ENCODE measurements at places on chromosomes 5 and 9. TPM values are rescaled to one million over a fixed set of nuclear protein-coding genes. Genes with fewer than 3 reads are reported as not detected.

DNA sequence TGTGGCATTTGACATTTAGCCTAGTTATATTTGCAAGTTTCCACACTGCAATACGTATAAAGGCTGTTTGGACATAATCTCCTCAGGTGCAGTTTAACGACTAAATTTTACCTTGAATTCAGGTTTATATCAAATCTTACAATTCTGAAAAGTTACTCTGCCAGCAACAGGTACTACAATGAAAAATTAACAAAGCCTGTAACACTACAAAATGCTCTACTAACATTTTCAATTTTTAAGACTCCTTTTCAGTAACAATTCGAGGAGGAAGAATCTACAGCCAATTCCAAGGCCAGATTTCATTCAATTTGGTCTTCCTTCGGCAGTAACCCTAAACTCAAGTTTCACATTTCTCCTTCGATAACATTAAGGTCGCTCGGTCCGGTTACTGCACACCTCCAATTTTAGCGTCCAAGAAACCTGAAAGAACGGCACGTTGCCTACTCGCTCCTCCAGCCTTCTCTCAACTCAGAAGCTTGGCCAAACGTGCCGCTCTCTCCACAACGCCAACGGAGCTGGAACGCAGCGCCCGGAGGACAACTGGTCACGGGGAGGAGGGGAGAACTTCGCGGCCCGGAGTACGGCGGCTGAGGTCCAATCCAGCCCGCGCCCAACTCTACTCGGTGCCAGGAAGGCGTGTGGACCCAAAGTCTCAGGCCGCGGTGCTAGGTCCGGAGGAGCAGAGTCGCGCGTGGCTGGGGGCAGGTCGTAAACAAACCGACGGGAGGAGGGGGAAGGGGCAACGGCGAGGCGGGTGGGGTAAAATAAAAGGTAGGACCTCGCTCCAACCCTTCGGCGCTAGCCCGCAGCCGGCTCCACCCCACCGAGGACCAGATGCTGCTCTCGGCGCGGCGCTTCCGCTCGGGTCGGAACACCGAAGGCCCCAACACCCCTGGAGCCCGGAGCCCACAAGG is 681 bp downstream of the FNIP1 start:
- H3K27ac ChIP-seq: peak overlapping the region; percentile 98
- no peaks in the 10 kb centered on the region for H3K4me1 ChIP-seq
- H3K4me3 ChIP-seq: peak overlapping the region; percentile 92

GRCh38 chr5:72767289-72768010 is 49.0 kb upstream of the TNPO1 start:
- H3K36me3 ChIP-seq: no peaks in the 10 kb centered on the region
- no peaks in the 10 kb centered on the region for H3K4me1 ChIP-seq
- DNase-seq: no peak

The MINAR2 gene
- total RNA-seq: not detected

GRCh38 chr5:154797762-154798161 is 42.6 kb downstream of the LARP1 start:
- no peak for DNase-seq
- H3K4me3 ChIP-seq: no peak overlapping the region
- no peaks in the 10 kb centered on the region for H3K27me3 ChIP-seq
- H3K36me3 ChIP-seq: peaks cover 21% of the 10 kb centered on the region

GRCh38 chr9:98778711-98779530 is 17.4 kb downstream of the ANKS6 start:
- peak; percentile 13 for DNase-seq
- no peaks in the 10 kb centered on the region for H3K36me3 ChIP-seq
- no peaks in the 10 kb centered on the region for H3K27me3 ChIP-seq
- no peak overlapping the region for H3K27ac ChIP-seq

DNA sequence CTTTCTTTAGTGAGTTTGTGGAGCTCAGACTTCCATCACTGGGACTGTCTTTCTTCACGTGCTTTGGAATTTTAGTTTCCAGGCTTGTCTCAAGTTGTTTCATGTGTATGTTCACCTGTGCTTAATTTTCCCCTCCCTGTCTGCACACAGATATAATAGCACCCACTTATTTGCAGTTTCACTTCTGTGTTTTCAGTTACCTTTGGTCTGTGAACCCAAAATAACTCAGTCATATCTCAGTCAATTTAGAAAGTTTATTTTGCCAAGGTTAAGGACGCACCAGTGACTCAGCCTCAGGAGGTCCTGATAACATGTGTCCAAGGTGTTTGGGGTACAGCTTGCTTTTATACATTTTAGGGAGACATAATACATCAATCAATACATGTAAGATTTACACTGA is 330.4 kb downstream of the ICE1 start:
- H3K27me3 ChIP-seq: no peaks in the 10 kb centered on the region
- no peaks in the 10 kb centered on the region for H3K4me1 ChIP-seq

The GADD45G gene
- 8.1 TPM for total RNA-seq

DNA sequence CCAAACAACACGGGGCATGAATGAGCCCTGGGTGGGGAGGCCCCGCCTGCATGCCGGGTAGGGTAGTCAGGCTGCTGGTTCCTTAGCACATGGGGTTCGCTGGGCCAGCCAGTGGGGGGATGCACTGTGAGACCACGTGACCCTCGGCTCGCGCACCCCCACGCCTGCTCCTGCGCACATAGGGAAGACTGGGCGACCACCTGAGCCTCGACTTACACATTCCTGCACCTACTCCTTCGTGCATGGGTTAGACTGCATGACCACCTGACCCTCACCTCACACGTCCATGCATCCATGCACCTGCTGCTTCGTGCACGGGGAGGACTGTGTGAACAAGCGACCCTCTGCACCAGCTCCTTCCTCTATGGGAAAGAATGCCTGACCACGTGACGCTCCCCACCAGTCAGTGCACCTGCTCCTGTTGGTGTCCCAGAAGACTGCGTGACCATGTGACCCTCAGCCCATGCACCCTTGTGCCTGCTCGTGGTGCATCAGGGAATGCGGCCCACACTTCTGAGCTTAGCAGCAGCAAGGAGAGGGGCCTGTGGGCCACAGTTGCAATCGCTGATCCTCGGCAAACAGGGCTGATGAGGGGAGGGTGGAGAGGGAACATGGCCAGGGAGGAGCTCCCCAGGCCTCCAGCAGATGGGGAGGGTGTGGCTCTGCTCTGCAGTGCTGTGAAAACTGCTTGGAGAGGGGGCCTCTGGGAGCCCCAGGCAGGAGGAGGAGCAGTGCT is 18.1 kb downstream of the LPCAT1 start:
- H3K4me3 ChIP-seq: no peak overlapping the region
- H3K27me3 ChIP-seq: no peaks in the 10 kb centered on the region
- no peaks in the 10 kb centered on the region for H3K36me3 ChIP-seq
- DNase-seq: no peak
- H3K27ac ChIP-seq: no peak overlapping the region
- peaks cover 3% of the 10 kb centered on the region for H3K4me1 ChIP-seq

- H3K27ac ChIP-seq: no peak overlapping the region
- H3K36me3 ChIP-seq: no peaks in the 10 kb centered on the region
- H3K27me3 ChIP-seq: no peaks in the 10 kb centered on the region
Measured at GRCh38 chr9:129591916-129592315, 29.0 kb downstream of the C9orf50 start.

DNA sequence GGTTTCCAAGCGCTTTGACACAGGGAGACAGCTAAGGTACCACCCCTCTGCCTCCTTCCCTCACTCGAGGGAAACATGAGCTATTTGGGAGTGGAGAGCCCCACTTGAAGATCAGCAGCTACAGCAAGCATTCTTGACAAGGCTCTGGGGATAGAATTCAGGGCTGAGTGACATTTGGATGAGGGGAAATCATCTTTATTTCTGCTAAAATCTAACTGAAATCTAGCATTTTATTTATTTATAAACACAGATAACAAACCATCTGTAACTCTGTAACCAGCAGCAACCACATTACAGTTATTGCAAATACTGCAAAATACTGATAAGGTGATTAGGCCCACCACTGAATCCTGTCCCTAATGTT is 22.4 kb downstream of the RNF130 start:
- H3K36me3 ChIP-seq: no peaks in the 10 kb centered on the region
- H3K27me3 ChIP-seq: no peaks in the 10 kb centered on the region
- no peak overlapping the region for H3K4me3 ChIP-seq
- H3K27ac ChIP-seq: no peak overlapping the region

DNA sequence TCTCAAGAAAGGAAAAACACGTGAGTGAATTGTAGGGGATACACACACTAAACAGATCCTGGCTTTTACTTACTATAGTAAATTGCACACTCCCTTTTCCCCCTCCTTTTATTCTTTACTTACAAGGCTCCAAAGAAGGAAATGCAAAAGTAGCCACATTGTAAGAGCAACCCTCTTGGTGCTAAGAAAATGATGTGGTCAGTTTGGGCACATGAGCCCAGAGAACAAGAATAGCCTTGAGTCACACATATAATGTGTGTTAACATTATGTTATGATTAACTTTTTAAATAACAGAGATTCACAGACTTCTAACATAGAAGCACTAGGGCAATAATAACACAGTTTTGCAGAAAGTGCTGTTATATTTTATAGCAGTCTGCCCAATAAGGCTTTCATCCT is 48.5 kb downstream of the PCSK5 start:
- no peak overlapping the region for H3K4me3 ChIP-seq
- H3K36me3 ChIP-seq: no peaks in the 10 kb centered on the region
- H3K27ac ChIP-seq: no peak overlapping the region
- DNase-seq: no peak
- no peaks in the 10 kb centered on the region for H3K27me3 ChIP-seq

The MCTP1 gene
- 10.3 TPM for total RNA-seq

DNA sequence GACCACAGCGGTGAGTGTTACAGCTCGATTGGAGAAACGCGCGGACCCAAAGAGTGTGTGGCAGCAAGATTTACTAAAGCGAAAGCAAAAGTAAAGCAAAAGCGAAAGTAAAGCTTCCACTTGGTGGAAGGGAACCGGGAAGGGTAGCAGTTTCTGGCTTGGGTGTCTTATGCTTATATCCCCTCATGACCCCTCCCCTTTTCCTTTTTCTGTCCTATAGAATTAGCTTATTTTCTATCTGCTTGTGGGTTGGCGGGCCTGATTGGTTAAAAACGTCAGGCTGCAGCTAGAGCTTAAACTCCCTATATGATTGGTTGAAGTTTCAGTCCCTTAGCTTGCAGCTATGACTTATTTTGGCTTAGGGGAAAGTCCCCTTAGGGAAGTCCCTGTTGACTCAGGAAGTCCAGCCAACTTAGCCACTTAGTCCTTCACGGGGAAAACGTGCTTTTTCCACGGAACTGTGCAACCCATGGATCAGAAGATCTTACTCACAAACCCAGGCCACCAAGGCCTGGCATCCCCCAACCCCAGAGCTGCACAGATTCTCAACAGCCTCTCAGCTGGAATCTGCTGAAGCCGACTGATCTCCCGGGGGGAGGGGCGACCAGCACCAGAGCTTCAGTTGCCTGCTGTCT is 114.2 kb upstream of the ADAMTS16 start:
- DNase-seq: no peak
- H3K27ac ChIP-seq: no peak overlapping the region
- no peaks in the 10 kb centered on the region for H3K27me3 ChIP-seq
- H3K4me1 ChIP-seq: no peaks in the 10 kb centered on the region
- H3K4me3 ChIP-seq: no peak overlapping the region

- no peak overlapping the region for H3K4me3 ChIP-seq
- H3K4me1 ChIP-seq: no peaks in the 10 kb centered on the region
- H3K27ac ChIP-seq: no peak overlapping the region
- H3K36me3 ChIP-seq: no peaks in the 10 kb centered on the region
- DNase-seq: no peak
- no peaks in the 10 kb centered on the region for H3K27me3 ChIP-seq
Measured at GRCh38 chr5:35285011-35285410, 54.7 kb upstream of the PRLR start.

The C5orf58 gene
- total RNA-seq: not detected

GRCh38 chr5:147509710-147510651 is at the start of gene DPYSL3:
Gene DPYSL3 (minus strand): TSS chr5:147510068. CDS start chr5:147509858, 210 bp downstream.
- no peaks in the 10 kb centered on the region for H3K36me3 ChIP-seq
- peak; percentile 51 for DNase-seq
- H3K27ac ChIP-seq: peak within 1 kb of the TSS; percentile 71
- H3K4me3 ChIP-seq: peak within 1 kb of the TSS; percentile 47
- H3K27me3 ChIP-seq: peaks cover 7% of the 10 kb centered on the region

DNA sequence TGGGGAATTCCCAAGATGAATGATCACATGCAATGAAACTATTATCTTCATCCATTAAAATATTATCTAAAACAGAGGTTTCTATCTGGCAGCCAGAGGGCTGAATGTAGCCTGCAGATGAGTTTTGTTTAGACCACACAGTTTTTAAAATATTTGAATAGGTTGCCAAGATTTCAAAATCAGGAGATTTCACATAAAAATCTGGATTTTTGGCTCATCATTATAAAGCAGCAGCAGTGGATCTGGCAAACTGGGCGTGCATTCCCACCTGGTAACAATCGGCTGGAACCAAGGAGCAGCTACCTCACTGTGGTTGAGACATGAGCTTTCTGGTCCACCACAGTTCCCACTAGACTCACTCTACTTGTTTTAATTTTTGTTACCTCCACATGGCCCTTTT is 155.1 kb downstream of the BNC2 start:
- no peak overlapping the region for H3K4me3 ChIP-seq
- no peaks in the 10 kb centered on the region for H3K27me3 ChIP-seq
- H3K4me1 ChIP-seq: no peaks in the 10 kb centered on the region

The S1PR3 gene
- 0.67 TPM for total RNA-seq

DNA sequence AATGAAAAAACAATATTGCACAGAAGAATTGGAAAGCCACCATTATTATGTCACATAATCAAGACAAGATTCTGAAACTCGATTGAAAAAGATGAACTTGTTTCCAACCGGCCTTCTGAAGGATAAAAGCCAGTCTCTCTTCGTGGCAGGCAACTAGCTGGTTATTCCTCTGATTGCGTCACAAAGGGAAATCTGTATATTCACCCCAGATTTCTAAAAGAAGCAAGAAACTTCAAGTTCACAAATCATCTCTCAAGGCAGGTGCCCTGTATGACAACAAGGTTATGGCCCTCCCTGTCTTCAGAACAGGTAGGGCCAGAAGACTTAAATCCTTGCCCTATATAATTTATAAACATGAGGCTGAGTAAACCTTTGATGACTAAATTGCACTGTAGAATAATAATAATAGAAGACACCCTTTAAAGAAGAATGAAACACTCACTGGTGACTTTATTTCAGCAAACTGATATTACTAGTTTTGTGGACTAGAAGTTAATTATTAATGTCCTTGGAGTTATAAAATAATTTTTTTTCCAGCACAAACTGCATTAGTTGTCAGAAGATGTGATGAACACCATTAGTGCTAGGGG is 2.9 kb upstream of the KLF4 start:
- H3K4me1 ChIP-seq: no peaks in the 10 kb centered on the region
- peak overlapping the region; percentile 18 for H3K27ac ChIP-seq
- H3K4me3 ChIP-seq: no peak overlapping the region
- H3K27me3 ChIP-seq: no peaks in the 10 kb centered on the region
- DNase-seq: no peak
- H3K36me3 ChIP-seq: no peaks in the 10 kb centered on the region

GRCh38 chr5:154295551-154295950 is 105.0 kb downstream of the GALNT10 start:
- no peak overlapping the region for H3K4me3 ChIP-seq
- H3K27me3 ChIP-seq: no peaks in the 10 kb centered on the region
- DNase-seq: no peak

DNA sequence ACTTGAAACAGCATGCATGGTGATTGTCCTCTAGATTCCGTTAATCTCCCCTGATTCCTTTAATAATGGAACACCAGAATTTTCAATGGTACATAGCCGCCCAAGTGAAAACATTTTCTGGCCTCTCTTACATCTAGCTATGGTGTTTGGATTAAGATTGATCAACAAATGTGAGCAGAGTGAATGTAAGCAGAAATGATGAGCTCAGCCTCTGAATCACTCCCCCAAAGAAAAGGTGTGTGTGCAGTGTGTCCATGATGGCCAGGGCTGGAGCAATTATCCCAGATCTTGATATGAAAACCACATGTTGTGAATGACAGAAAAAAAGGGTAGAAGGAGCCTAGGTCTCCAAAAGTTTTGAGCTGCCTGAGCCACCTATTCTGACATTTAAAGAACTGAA is 55.3 kb downstream of the OR2K2 start:
- H3K4me1 ChIP-seq: no peaks in the 10 kb centered on the region
- H3K27ac ChIP-seq: no peak overlapping the region
- DNase-seq: no peak
- no peak overlapping the region for H3K4me3 ChIP-seq
- H3K27me3 ChIP-seq: no peaks in the 10 kb centered on the region
